ENCODE measurements at places on chromosomes 6 and 20.

DNA sequence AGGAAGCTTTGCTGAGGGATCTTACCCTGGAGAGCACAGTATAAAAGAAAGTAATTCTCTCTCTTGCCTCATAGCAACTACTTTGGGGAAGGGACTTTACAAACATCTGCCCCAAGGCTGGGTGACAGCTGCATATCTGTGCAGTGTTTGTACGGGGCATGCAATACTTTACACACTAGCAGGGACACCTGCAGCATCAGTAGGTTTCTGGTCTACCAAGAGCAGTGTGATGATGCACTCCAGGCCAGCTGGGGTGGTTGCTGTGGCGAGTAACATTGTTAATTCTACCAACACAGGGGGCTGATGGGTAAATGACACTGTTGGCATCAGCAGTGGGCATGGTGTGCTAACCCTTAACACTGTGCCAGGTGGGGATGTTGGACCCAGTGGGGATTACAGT lies 48.0 kb downstream of the ADTRP start:
- no peak for DNase-seq

DNA sequence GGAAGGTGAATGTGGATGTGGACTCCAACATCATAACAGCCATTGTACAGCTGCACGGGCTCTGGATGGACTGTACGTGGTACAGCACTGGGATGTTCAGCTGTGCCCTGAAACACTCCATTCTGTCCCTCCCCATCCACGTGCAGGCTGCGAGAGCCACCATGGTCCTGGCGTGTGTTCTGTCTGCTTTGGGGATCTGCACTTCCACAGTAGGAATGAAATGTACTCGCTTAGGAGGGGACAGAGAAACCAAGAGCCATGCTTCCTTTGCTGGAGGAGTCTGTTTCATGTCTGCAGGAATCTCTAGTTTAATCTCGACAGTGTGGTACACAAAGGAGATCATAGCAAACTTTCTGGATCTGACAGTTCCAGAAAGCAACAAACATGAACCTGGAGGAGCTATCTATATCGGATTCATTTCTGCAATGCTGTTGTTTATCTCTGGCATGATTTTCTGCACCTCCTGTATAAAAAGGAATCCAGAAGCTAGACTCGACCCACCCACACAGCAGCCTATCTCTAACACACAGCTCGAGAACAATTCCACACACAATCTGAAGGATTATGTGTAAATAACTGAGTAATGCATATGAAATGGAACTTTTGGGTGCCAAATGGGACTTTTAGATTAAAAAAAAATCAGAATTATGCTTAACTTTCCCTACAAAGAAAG lies 12.1 kb downstream of the CLDN20 start:
- no peak for DNase-seq

GRCh38 chr20:25532015-25532751 lies 53.1 kb downstream of the NINL start:
- DNase-seq = peak; percentile 59

DNA sequence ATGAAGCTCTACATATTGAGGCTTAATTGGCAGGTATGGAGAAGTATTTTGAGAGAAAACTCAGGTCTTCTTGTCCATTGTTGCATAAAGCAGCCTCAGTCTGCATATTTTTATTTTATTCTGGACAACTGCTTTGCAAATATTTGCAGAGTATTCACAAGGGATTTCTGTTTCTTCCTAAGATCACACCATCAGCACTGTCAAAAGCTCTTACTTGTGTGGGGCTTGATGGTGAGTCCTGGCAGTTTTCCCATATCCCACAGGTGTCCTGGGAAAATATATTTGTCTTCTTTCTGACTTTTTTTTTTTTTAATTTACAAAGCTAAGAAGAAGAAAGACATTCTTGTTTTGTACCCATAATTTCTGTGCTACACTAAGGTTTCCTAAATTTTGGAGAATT lies 16.9 kb upstream of the MLIP start:
- DNase-seq = no peak

DNA sequence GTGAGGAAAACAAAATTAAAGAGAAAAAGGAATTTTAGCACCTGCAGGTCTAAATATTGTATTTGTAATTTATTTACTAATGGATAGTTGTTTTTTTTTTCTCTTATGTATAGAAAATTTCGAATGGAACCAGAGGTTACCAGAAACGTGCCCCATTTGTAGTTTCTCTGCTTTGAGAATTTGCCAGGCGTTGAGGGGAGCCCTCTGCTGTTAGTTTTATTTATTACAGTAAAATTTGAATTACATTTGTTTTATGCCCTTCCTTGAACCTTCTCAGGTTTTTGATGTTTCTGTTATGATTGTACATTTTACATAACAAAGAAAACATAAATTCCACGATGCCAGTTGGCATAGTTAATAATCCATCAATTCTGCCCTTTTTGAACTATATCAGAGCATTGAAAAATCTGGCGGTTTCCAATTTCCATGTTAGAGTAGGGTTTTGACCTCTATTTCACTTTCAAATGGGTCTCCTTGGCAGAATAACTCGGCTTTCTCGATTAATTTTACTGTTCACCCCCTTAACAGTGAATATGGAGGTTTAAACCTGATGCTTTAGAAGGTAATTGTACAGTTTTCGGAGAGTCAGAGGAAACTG lies 35.1 kb upstream of the RFPL4B start:
- DNase-seq = no peak

DNA sequence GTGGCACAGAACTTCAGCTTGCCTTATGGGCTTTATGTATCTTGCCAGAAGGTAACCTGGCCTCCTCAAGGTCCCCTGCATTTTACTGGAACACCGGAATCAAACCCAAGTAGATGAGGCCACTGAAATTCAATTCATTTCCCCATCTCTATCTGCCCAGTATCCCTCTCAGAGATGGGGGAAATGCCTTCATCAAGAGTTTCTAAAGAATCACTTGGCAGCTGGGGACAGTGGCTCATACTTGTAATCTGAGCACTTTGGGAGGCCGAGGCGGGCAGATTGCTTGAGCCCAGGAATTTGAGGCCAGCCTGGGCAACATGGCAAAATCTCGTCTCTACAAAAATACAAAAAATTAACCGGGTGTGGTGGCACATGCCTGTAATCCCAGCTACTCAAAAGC lies 12.9 kb downstream of the MDGA1 start:
- no peak for DNase-seq

DNA sequence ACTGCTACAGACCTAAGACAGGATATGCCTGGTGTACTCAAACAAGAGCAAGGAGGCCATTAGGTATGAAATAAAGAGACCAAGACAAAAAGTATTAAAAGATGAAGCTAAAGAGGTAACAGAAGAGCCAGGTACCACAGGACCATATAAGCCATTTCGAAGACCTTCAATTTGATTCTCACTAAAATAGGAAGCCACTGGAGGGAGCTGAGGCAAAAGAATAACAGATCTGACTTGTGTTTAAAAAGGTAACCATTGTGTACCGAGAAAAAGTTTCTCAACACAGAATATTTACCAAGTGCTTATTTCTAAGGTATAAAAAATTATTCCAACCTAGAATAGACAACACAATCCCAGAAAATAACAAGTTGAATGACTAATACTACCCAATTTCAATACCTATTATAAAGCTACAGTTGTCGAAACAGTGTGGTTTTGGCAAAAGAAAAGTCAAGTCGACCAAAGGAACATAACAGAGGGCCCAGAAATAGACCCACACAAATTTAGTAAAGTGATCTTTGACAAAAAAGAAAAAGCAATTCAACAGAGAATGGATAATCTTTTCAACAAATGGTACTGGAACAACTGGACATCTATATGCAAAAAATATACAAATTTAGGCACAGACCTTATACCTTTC lies 125.3 kb upstream of the DST start:
- DNase-seq = no peak

DNA sequence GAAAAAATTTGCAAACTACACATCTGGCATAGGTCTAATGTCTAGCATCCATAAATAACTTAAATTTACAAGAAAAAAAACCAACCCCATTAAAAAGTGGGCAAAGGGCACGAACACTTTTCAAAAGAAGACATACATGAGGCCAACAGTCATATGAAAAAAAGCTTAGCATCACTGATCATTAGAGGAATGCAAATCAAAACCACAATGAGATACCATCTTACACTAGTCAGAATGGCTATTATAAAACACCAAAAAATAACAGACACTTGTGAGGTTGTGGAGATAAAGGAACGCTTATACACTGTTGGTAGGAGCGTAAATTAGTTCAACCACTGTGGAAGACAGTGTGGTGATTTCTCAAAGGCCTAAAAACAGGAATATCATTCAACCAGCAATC lies 33.7 kb upstream of the EPB41L2 start:
- no peak for DNase-seq

DNA sequence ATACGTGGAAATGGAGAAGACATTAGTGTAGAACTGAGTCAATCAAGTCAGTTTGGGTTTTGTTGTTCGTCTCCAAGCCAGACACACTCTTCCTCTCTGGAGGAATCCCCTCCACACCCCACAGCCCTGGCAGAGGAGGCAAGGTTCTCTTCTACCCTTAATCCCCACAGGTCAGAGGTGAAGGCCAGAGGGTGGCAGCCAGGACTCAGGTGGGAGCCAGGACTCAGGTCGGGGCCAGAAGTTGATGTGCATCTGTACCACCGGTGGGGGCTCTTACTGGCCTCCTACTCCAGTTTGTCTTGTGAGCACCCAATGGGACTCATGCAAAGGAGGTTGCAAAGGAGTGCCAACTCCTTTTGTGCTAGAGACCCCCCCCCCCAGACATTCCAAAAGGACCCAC lies 126.4 kb downstream of the TBXT start:
- no peak for DNase-seq

GRCh38 chr6:18680842-18681241 lies 293.7 kb downstream of the RNF144B start:
- DNase-seq = no peak

GRCh38 chr6:156449128-156449527 lies 328.1 kb upstream of the ARID1B start:
- DNase-seq = no peak

GRCh38 chr6:134413241-134413643 lies 95.3 kb upstream of the SGK1 start:
- DNase-seq = no peak

DNA sequence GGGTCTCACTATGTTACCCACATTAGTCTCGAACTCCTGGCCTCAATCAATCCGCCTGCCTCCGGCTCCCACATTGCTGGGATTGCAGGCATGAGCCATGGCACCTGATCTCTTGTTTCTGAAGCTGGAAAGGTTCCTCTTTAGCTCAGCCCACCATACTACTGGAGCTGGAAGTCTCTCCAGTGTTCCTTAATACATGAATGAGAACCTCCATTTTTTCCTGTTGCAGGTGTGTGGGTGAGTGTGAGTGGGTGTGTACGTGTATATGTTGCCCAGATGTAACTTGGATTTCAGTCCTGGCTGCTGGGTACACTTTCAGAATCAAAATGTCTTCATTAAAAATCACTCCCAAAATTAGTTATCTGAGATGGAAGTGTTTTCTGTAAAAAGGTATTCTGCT lies 11.1 kb downstream of the PNPLA1 start:
- DNase-seq = no peak

GRCh38 chr6:69294862-69295261 lies 501.9 kb downstream of the LMBRD1 start:
- no peak for DNase-seq

DNA sequence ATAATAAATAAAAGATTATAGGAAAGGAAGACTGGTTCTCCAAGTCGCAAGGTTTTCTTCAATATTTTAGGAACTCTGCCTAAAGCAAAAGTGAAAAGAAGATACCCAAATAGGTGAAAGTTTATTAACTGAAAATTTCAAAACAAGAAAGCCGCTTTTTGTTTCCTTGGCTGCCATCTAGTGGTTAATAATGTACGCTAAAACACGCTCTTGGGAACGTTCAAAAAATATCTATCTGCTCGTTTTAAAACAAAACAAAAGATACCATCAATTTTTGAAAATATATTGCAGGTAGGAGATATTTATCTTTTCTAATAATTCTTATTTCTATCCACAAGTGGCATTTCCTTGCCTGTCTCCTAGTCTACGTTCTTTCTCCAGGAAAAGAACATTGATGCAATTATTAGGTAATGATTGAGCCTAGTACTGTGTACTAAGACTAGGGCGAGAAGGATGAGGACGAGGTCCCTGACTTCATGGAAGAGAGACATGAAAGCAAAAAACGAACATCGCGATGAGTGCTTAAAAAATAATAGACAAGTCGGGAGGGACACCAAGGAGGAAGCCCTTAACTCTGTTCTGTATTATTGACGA lies 97.2 kb downstream of the SPTLC3 start:
- DNase-seq = no peak

DNA sequence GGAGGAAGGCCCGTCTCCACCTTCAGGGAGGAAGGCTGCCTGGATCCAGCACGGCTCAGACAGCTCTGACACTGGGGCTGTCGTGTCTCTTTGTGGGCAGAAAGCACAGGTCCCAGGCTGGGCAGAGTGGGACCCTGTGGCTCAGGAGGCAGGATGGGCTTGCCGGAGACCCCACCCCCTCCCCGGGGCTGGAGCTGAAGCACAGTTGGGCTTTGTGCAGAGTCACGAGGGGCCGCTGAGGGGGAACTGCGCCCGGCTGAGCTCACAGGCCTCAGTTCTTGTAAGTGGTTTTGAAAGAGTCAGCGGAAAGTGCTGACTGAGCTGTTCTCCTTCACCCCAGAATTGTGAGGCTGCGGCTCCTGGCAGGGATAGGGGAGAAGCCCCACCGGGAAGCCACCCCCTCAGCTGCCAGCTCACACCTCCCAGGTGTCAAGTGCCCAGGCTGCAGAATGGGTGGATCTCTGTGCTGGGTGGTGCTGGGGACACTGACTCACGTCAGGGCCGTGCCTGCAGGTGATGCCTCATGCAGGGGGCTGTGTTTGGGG lies 145.5 kb upstream of the RNF24 start:
- peak; percentile 87 for DNase-seq

DNA sequence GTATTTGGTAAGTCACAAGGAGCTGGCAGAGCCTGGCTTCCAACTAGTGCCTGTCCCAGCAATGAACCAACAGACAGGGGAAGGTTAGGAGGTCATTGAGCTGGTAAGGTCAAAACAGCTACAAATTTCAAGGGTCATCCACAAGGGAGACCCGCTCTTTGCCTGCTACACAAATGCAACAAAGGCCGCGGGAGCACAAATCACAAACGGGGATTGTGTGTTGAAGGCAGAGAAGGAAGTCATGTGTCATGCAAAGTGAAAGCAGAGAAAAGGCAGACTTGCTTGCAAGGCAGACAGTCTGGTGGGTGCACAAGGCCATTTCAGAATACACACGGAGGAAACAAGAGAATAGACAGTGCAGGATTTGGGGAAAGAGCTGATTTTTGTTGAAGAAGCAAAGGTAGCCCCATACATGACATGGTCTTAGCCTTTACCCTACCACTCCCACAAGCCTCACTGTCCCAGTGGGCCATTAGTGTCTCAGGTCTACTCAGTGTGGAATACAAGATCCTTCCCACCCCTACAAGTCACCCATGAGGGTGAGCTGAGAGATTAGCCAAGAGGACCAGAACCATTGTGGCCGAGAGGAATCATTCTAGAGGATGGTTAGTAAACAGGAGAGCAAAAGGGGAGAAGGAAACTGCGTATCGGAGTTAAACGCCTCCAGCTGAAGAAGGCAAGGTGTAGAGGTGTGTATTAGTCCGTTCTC lies 18.1 kb upstream of the SAMHD1 start:
- no peak for DNase-seq

DNA sequence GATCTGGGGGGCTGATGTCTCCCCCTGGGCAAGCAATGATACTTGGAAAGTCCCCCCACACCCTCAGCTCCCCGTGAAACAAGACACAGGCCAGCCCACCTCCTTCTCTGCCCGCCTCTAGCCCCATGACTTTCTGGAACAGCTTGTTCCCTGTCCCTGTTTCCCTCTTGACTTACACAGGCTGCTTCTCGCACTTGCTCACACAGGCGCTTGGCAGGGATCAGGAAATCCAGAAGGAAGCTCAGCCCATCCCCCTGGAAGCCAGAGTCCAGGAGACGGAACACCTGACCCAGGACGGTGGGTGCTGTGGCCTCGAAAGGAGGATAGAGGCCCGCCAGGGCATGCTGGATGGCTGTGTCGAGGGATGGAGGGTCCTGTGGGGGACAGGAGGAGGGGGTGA lies 14.8 kb downstream of the KIAA1755 start:
- peak; percentile 7 for DNase-seq

Data from nucleus accumbens (tissue), 56 donors.